ENCODE measurements at places on chromosomes 16 and 17. TPM values are rescaled to one million over a fixed set of nuclear protein-coding genes. Genes with fewer than 3 reads are reported as not detected.

GRCh38 chr17:9266031-9266680 lies 244.8 kb downstream of the NTN1 start:
- H3K27ac ChIP-seq: no peak overlapping the region
- H3K4me1 ChIP-seq: peaks cover 7% of the 10 kb centered on the region
- no peak overlapping the region for H3K4me3 ChIP-seq

DNA sequence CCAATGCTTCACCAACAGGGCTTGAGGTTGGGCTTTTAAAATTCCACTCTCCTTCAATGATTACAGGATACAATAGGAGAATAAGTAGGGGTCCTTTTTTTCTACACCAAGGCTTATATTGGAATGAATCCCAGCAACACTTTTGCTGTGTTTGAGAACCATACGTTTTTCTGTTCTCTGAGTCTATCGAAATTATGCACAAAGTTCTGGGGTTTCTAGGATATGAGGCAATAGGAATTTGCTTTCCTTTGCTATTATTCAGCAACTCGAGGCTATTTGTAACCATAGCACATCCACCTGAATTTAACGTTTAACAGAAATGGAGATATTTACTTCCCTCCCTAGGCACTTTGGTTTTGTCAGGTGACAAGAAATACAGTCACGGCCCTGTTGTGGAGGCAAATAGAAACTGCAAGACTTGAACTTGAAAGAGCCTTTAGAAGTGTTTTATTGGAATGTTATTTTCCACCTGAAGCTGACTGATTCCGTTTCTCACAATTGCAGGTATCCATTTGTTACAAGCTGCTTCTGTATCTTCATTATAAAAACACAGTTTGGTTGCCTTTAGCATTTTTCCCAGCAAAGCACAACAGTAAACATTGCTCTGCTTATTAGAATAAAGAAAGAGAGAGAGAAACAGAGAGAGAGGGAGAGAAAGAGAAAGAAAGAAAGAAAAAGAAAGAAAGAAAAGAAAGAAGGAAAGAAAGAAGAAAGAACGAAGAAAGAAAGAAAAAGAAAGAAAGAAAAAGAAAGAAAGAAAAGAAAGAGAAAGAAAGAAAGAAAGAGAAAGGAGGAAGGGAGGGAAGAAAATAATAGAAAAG lies 109.6 kb downstream of the HS3ST3A1 start:
- no peak overlapping the region for H3K27ac ChIP-seq
- no peak for DNase-seq
- no peaks in the 10 kb centered on the region for H3K36me3 ChIP-seq
- H3K27me3 ChIP-seq: peaks cover 4% of the 10 kb centered on the region
- no peak overlapping the region for H3K4me3 ChIP-seq

- no peak overlapping the region for H3K4me3 ChIP-seq
- peaks cover 4% of the 10 kb centered on the region for H3K4me1 ChIP-seq
- peaks cover 4% of the 10 kb centered on the region for H3K27me3 ChIP-seq
- peak; percentile 2 for DNase-seq
- no peak overlapping the region for H3K27ac ChIP-seq
Measured at GRCh38 chr17:147796-148740, 10.7 kb downstream of the SCGB1C2 start.

- no peaks in the 10 kb centered on the region for H3K4me1 ChIP-seq
- DNase-seq: no peak
- peaks cover 7% of the 10 kb centered on the region for H3K36me3 ChIP-seq
Measured at GRCh38 chr17:673200-673681, 41.4 kb downstream of the VPS53 start.

DNA sequence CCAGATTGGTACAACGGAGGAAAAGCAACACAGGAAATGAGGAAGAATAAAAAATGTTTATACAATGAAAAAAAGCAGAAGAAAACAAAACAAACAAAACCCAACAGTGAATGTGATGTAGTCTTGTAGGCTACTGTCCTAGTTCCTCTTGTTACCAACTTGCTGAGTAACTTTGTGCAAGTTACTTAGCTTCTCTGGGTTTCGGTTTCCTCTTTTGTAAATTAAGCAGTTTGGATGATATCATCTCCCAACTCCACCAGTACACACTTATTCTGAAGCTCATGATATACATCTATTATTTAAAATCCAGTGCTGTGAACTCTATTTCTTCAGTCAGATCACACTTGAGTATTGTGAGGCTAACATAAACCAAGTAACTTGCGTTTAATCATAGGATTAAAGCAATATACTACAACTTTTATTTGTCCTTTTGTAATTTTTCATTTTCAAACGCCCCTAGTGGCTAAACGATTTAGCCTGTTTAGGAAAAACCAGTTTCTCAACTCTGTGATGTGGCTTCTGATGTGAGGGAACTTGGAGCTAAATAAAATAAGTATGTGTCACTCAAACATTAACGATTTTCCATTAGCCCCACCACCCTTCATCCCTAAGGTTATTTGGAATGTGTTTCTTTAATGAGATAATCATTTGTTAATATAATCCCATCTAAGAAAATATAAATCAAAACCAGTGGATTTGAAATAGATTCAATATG lies 1.4 kb upstream of the UNK start:
- peak overlapping the region; percentile 100 for H3K27ac ChIP-seq
- peaks cover 16% of the 10 kb centered on the region for H3K36me3 ChIP-seq
- H3K27me3 ChIP-seq: peaks cover 2% of the 10 kb centered on the region
- peak overlapping the region; percentile 83 for H3K4me3 ChIP-seq
- DNase-seq: peak; percentile 58
- H3K4me1 ChIP-seq: peaks cover 46% of the 10 kb centered on the region

GRCh38 chr17:76546556-76547182 lies 6.8 kb downstream of the PRCD start:
- no peak overlapping the region for H3K27ac ChIP-seq
- DNase-seq: no peak
- peaks cover 19% of the 10 kb centered on the region for H3K27me3 ChIP-seq
- H3K4me3 ChIP-seq: no peak overlapping the region

- H3K27me3 ChIP-seq: no peaks in the 10 kb centered on the region
- no peaks in the 10 kb centered on the region for H3K36me3 ChIP-seq
- H3K27ac ChIP-seq: no peak overlapping the region
- H3K4me3 ChIP-seq: no peak overlapping the region
Measured at GRCh38 chr17:75603123-75603522, 15.5 kb downstream of the MYO15B start.

DNA sequence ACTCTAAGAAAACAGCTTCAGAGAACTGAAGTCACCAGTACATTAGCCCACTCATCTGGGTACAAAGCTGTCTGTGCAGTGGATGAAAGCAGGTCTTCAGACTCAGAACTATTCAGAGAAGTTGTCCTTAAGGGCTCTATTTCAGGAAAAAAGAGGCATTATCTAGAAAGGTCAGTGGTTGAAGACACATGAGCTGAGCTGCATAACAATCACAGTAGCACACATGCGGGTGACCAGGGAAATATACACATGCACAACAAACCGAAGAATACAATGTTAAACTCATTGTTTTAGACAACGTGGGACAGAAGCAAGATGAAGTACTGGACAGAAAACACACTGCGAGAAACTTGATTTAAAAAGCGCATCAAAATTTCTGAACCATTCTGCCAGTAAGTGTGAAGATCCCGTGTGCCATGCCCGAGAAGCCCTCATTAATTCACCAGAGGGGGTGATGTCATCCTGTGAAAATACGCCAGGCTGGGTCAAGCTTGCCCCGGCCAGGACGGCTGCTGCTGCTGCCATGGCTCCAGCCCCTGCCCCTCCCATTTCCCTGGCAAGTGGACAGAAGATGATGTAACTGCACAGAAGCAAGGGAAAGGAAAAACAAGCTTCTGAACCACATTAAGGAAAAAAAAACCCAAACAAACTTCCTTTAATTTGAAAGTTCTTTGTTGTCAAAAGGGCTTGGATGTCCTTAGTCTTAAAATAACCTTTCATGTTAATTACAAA lies 10.1 kb downstream of the DYNC1LI2 start:
- H3K27me3 ChIP-seq: no peaks in the 10 kb centered on the region
- peaks cover 35% of the 10 kb centered on the region for H3K4me1 ChIP-seq
- H3K36me3 ChIP-seq: peaks cover 42% of the 10 kb centered on the region
- DNase-seq: no peak
- H3K4me3 ChIP-seq: no peak overlapping the region

Gene CSH2
- total RNA-seq: not detected

Gene NPEPPS
- 110 TPM for total RNA-seq

DNA sequence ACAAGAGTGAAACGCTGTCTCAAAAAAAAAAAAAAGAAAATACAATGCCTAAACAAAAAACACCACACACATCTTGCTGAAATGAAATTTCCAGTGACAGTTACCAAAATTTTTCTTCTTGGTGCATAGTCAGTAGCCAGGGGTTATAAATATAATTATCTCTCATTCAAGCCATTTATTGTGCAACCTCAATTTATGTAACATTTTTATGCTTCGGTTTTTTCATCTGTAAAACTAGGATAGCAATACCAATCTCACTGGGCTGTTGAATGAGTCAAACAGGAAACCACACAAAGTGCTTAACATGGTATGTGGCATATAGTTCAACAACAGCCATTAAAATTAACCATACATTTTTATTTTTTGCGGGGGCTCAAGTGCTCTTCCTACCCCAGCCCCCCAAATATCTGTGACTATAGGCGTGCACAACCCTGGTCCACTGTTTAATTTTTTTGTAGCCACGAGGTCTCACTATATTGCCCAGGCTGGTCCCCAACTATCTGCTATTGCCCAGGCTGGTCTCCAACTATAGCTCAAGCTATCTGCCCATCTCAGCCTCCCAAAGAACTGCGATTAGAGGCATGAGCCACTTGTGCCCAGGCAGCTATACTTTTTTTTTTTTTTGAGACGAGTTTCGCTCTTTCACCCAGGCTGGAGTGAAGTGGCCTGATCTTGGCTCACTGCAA lies 2.6 kb downstream of the COG4 start:
- H3K27me3 ChIP-seq: no peaks in the 10 kb centered on the region
- H3K27ac ChIP-seq: peak overlapping the region; percentile 97
- H3K36me3 ChIP-seq: peaks cover 41% of the 10 kb centered on the region
- DNase-seq: peak; percentile 35
- peaks cover 30% of the 10 kb centered on the region for H3K4me1 ChIP-seq

- no peak overlapping the region for H3K4me3 ChIP-seq
- H3K27ac ChIP-seq: peak overlapping the region; percentile 63
- H3K36me3 ChIP-seq: no peaks in the 10 kb centered on the region
- peaks cover 11% of the 10 kb centered on the region for H3K27me3 ChIP-seq
- H3K4me1 ChIP-seq: peaks cover 13% of the 10 kb centered on the region
Measured at GRCh38 chr17:77929180-77929564, 29.3 kb upstream of the TNRC6C start.

Gene TBC1D3I
- 0.96 TPM for total RNA-seq

Gene ARHGAP23
- 0.17 TPM for total RNA-seq

DNA sequence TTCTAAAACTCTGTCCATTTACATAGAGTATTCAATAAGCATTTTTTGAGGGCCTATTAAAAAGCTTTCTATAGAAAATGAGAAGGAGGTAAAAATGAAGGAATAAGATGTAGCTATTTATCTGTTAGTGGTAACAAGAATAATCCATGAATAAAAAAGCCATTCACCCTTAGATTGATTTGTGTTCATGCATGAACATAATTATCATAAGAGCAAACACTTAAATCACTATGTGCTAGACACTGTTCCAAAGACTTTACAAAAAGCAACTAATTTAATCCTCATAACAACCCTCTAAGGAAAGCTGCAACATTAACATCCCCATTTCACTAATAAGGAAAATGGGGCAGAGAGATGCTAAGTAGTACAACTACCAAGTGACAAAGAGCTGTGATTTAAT lies 6.6 kb downstream of the CCDC47 start:
- no peak overlapping the region for H3K4me3 ChIP-seq
- H3K27me3 ChIP-seq: no peaks in the 10 kb centered on the region
- H3K36me3 ChIP-seq: peaks cover 50% of the 10 kb centered on the region
- no peak for DNase-seq

Gene PITPNM3
- 0.37 TPM for total RNA-seq

Gene NQO1
- total RNA-seq: 22.4 TPM

DNA sequence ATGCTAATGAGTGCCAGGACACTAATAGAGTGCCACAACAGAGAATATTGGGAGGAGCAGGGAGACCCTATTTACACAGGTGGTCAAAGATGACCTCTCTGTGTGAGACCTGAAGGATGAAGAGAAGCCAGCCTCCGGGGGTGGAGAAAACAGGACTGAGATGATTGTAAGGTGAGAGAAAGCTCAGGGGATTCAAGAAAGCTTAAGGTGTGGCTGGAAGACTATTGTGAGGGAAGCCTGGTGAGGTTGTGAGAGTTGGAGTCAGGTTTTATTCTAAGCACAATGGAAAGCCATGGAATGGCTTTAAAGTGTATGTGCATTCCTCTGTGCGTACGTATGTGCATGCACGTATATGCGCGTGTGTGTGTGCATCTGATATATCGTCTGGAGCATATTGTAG lies 10.4 kb upstream of the MARCHF10 start:
- DNase-seq: no peak
- peaks cover 23% of the 10 kb centered on the region for H3K27me3 ChIP-seq
- H3K36me3 ChIP-seq: no peaks in the 10 kb centered on the region
- no peak overlapping the region for H3K4me3 ChIP-seq
- H3K4me1 ChIP-seq: peaks cover 5% of the 10 kb centered on the region

- H3K27me3 ChIP-seq: peaks cover 7% of the 10 kb centered on the region
- H3K4me3 ChIP-seq: no peak overlapping the region
- H3K4me1 ChIP-seq: peaks cover 12% of the 10 kb centered on the region
- H3K27ac ChIP-seq: no peak overlapping the region
- DNase-seq: no peak
Measured at GRCh38 chr17:32833076-32833475, 43.8 kb downstream of the MYO1D start.

DNA sequence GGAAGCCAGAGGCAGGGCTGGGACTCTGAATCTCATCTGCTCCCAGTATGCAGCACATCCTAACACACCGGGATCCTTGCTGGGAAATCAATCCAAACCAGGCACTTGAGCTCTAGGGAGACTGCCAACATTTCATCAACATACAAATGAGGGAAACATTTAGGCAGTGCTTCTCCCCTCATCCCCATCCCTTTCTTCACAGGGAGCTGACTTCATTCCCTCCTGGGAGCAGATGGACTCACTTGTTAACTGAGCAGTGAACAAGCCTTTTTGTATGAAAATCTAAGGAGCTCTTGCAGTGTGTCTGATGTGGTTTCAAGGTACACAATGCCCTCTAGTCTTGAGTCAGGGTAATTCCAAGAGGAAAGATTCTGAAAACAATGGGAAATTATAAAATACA lies 96.3 kb downstream of the TMEM114 start:
- H3K27ac ChIP-seq: no peak overlapping the region
- no peaks in the 10 kb centered on the region for H3K4me1 ChIP-seq
- H3K4me3 ChIP-seq: no peak overlapping the region
- H3K36me3 ChIP-seq: no peaks in the 10 kb centered on the region

- peak overlapping the region; percentile 99 for H3K27ac ChIP-seq
- no peaks in the 10 kb centered on the region for H3K27me3 ChIP-seq
- peaks cover 2% of the 10 kb centered on the region for H3K36me3 ChIP-seq
- peak overlapping the region; percentile 93 for H3K4me3 ChIP-seq
Measured at GRCh38 chr16:1493746-1494094, 560 bp downstream of the TELO2 start.
